ENCODE measurements at places on chromosomes 4 and X.

DNA sequence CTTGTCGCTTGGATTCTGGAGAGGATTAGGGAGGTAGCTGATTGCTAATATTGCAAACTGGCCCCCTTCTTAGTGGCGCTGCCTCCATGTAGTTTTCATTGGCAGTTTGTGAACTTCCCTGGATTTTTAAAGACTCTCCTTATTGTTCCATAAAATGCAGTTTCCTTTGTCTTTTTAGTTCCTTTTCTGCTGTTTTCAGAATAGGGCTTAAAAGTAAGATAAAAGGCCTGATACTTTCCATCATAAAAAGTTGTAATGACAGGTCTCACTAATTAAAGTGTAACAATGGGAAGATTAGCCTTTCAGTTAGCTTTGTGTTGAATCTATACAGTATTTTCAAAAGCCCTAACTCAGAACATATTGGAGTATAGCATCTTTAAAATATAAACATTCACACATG, 21.2 kb downstream of the ZIC3 start:
- DNase-seq: no peak

DNA sequence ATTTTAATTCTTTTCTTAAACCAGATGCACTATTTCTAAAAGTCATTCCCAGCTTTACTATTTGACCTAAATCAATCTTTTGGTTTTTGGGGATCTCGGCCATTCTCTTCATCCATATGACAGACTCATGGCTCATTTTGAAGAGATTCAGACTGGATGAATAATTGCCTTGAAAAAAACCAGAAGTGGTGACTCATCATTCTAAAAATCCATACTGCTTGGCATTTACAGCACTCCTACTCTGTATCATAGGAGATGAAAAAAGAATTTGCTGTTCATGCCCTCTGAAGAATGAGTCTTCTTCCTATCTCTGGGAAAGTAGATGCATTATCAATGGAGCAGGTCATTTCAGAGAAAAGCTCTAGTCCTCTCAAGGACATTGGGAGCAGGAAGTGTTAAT, 220.5 kb upstream of the RPS6KA3 start:
- no peak for DNase-seq

- no peak for DNase-seq
Measured at GRCh38 chr4:100059467-100059866, 109.4 kb upstream of the H2AZ1 start.

- DNase-seq: no peak
Measured at GRCh38 chr4:40380647-40381046, 45.5 kb downstream of the CHRNA9 start.

DNA sequence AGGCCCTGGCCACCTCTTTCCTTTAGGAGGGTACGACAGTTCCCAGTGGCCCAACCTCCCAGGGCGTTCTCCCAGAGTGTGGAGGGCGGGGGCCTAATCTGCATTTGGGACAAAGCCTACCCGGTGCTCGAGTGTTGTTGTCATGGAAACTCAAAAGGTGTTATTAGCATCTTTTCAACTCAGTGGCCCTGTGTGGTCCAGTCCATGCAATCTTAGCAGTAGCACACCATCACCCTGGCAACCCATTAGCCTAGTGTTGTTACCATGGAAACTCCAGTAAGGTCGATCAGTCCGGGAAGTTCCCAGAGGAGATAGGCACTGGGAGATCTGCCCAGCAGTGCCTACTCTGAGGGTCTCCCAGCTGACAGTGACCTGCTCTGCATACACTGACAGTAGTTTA, 20.2 kb downstream of the APLN start:
- DNase-seq: no peak

GRCh38 chrX:13659063-13659462, 6.1 kb downstream of the TCEANC start:
- DNase-seq: no peak

GRCh38 chrX:120023259-120023658, 54.2 kb downstream of the RHOXF2B start:
- no peak for DNase-seq

DNA sequence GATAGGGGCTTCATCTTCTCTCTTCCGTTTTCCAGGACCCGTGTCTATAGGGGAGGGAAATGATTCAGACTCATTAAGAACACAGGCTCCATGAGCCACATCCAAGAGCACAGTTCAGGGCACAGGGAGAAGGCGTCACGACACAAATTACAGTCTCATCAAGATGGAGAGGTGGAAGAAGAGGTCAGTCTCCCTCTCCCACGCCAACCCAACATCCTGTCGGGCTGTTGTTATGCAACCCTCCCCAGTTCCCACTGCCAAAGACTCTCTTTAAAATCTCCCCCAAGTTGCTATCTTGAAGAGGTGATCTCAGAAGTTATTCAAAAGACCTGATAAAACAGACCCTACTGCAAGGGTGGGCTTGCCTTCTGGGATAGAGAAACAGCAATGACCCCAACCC, 12.6 kb downstream of the ZMYM3 start:
- DNase-seq: no peak
